ENCODE measurements at places on chromosomes 7 and 10.

GRCh38 chr10:86203162-86203905 is 163.3 kb downstream of the GRID1 start:
- no peak for DNase-seq

DNA sequence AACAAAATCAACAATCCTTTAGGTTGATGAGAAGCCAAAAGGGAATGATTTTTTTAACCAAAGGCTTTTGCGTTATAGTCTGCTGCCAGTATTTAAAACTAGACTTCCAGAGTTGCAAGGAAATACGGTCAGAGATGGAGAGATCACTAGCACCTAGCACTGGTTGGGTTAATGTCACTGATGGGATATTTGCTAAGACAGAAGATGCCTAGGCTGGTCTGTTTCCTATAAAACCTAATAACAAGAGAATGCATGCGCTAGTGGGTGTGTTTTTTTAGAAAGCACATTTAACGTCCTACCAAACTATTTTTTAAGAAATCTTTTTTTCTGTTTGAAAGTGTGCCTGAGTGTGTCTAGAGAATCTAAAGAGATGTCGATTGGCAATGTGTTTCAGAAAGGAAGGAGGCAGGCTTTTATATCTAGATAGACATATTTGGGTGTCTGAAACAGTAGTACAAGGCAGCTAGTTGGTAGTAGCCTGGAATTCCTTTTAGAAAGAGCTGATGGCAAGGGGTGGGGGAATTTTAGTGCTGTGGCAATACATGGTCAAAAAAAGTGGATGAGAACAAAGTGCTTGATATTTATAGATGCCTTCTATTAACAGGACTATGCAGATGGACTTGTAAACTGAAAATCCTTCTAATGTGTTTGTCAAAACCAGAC is 863 bp downstream of the CALD1 start:
- no peak for DNase-seq

- DNase-seq, result no peak
Observed at GRCh38 chr10:49282306-49282705, 16.7 kb upstream of the C10orf71 start.

GRCh38 chr10:60456053-60456452 is 66.4 kb upstream of the ANK3 start:
- DNase-seq, result no peak

DNA sequence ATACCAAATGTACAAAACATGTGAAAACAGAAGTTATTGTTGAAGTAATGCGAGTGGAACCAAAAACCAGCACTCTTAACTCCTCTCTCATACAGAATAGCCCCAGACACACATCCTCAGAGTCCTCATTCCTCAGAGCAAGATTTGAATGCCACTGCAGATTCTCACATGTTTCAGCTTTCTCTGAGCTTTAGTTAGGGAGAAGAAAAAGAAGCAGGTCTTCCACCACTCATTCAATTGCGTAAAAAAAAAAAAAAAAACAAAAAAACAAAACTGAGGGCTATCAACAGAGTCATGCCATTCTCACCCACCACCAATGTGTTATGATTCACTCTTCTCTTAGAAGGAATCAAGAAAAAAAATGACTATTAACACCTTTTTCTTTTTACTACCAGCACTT is 287.7 kb downstream of the IPMK start:
- no peak for DNase-seq

- DNase-seq, result peak; percentile 82
Observed at GRCh38 chr7:45088821-45089340, at the start of gene NACAD. Gene NACAD (minus strand): TSS chr7:45088969. CDS start chr7:45088894, 75 bp downstream.

- DNase-seq, result peak; percentile 7
Observed at GRCh38 chr7:117673367-117673766, 193.5 kb downstream of the CFTR start.

DNA sequence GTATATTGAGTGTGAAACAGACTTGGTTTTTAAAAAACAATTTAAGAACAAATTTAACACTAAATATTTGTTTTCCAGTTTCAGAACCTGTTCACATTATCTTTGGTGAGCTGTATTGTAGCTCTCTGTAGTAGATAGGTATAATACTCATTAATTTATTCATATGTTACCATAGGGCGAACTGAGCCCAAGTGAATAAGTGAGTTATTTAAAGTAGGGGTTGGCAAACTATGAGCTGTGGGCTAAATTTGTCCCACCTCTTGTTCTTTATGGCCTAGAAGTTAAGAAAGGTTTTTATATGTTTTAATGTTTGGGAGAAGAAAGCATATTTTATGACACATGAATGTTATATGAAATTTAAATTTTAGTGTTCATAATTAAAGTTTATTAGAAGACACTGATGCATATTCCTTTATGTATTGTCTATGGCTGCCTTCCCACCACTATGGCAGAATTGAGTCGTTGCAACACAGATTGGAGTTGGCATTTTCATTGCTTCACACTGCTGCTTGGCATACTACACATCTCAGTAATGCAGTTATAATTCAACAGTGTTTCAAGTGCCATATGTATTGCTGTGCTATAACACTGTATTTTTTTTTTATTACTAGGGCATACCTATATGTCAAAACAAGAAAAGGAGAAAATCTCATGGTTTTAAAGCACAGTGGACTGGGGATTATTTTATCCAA is 146.5 kb downstream of the ADK start:
- DNase-seq, result no peak

GRCh38 chr10:129361676-129362376 is 105.2 kb upstream of the MGMT start:
- DNase-seq, result no peak

- no peak for DNase-seq
Observed at GRCh38 chr7:47196106-47196645, 385.7 kb downstream of the TNS3 start.
